ENCODE measurements at places on chromosomes 1 and 21.

DNA sequence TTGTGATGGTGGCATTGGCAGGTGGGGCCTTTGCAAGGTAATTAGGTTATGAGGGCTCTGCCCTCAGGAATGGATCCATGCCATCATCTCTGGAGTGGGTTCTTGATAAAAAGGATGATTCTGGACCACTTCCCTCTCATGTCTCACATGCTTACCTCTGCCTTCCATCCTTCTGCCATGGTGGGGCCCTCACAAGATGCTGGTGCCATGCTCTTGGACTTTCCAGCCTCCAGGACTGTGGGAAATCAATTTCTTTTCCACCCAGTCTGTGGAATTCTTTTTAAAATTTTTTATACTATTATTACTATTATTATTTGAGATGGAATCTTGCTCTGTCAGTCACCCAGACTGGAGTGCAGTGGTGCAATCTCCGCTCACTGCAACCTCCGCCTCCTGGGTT lies 57.3 kb downstream of the ACBD3 start:
- no peak for DNase-seq

GRCh38 chr1:31900790-31901189 lies 37.4 kb downstream of the PTP4A2 start:
- DNase-seq, result no peak

DNA sequence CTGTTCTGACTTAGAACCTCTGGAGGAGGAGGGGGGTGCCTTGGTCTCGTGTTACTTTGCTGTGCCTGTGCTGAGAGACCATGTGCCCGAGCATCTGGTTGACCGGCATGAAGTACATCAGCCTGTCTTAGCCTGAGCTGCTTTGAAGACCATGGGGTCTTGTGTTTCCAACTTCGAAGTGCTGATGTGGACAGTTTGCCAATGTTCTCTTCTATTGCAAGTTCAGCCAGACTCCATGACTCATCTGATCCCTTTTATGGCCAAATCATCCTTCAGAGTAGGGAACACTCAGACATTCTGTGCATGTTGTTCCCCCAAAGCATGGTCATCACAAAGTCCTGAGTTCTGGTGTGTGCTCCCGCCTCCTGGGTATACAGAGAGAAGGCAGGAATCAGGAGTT lies 6.0 kb upstream of the PLA2G2C start:
- no peak for DNase-seq

- no peak for DNase-seq
Measured at GRCh38 chr1:106960412-106960811, 96.1 kb upstream of the PRMT6 start.

- DNase-seq, result no peak
Measured at GRCh38 chr1:184416946-184417345, 30.1 kb downstream of the C1orf21 start.

DNA sequence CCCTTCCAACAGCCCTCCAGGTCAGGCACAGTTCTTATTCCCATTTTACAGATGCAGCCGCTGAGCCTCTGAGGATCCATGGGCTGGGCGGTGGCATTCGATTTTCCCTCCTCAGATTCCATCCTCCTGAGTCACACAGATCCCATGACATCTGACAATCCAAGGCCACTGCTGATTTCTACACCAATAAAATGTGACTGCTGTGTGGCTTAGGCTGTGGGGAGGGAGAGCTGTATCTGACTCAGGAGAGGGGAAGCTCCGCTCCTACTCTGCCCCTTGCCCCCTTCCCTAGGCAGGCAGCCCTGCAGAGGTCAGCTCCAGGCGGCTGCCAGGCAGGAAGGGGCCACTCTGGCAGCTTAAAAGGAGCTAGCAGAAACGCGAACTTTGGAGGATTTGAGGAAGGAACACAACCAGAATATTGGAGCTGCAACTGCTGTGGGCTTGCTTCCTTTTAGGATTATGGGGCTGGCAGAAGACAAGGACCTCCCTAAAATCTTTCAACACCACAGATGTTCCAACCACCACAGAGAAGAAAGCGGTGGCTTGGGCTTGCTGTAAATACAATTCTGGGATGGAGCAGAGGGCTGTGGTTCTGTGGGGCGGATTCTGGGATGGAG lies 50.0 kb downstream of the MRPL37 start:
- DNase-seq, result no peak

GRCh38 chr21:42499444-42500112 lies 3.6 kb upstream of the RSPH1 start:
- no peak for DNase-seq

DNA sequence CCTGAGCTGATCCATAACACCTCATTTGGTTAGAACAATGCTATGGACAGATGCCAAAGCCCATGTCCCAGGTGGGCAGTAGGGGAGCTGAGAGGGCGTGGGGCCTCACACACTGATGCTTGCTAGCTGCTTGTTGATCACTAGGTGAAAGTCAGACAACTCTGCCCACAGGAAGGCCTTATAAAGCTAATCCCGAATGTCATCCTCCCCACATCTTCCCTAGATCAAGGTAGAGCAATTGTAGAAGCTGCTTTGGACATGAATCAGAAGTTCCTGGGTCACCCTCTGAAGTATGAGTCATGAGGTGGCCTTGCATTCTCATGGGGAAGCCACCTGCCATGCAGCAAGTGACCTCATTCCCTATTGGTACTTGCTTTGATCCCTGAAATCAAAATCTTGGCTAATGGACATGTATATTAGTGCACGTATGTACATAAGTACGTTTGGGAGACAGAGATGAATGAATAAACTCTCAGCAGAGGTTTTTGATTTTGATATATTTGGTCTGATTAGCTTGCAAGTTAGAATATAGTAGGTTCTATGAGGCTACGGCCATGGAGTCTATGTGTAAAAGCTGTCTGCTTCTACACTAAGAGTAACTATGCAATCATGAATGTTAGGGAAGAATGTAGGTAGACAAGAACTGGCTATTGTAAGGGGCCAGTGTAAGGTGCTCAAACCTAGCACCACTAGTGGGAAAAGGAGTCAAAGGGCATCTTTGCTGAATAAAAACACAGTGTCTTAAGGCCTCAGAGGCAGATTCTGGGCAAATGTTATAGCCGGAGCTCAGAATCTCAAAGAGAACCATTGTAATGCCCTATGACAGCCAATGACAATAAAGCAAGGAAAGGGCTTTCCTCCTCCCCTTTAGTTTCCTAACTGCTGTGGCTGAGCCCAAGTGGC lies 52.6 kb downstream of the ABCA4 start:
- DNase-seq, result no peak

DNA sequence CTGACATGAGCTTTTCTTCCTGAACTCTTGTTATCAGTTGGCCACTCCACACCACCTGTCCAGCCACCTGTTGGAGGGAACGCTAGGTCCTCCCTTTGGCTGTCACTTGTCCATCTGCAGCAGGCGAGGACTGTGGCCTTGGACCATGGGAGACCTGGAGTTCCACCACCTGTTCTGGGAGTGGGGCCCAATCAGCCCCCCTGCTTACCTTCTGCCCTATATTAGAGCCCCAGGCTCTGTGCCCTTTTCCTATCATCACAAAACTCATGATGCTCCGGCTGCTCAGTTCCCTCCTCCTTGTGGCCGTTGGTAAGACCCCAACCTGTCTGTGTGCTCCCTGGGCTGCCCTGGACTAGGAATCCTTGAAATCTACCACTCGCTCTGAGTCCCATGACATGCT lies at the start of gene CELA3A:
Gene CELA3A, plus strand, starts transcription at position 249 of the 400 bp plus-strand sequence. Its CDS starts 18 bp downstream, at position 267.
- DNase-seq, result no peak

DNA sequence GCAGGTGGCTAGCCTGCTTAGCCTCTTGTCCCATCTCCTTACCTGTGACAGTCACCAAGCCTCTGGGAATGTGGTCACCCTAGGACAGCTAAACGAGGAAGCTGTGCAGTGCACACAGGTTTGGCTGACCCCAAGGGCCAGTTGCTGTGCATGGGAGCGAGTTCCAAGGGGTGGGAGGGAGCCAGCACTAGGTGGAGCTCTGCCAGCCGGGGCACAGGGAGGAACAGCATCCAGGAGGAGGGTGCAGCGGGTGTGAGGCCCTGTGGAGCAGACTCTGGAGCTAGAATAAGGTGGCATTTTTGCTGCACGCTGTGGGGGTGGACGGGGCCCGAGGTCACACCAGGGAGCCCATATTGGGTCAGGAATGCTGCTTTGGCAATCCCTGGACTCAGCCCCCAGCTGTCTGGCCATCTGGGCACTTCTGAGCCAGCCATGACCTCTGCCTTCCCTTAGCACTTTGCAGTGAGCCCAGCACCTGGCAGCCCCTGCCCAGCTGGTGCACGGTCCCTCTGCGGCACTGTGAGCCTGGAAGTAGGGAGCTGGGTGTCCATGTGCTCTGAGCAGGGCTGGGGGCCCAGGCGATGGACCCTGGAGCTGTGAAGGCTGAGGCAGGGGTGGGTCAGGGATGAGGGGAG lies 8.7 kb downstream of the PDXK start:
- no peak for DNase-seq

DNA sequence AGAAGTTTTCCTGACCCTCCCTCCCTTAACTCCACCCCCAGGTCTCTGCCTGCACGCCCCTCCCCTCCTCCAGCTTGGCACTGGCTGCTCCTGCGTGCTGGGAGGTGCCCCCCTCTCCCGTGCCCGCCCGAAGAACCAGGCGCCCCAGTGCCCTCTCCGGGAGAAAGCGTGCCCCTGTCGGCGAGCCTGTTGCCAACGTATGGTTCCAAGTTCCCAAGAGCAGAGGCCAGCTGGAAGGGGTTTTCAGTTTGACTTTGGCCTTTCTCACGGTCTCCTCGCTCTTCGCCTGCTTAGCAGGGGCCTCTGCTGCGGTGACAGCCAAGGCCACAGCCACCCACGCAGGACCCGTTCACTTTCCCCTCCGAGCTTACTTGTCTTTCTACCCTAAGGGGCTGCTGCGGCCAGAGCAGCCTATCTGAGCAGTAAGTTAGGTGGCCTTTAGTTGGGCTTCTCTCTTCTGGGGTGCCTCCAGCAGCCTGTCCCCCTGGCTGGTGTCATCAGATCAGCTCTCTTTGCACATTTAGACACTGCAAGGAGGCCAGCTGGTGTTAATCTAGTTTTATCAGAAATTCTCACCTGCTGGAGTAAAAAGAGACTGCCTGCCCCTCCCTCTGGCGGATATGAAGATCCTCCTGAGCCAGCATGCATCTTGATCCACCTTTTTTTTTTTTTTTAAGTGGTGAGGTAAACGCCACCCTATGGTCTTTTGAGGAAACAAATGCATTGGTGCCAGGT lies 1.5 kb downstream of the STUM start:
- DNase-seq, result no peak

DNA sequence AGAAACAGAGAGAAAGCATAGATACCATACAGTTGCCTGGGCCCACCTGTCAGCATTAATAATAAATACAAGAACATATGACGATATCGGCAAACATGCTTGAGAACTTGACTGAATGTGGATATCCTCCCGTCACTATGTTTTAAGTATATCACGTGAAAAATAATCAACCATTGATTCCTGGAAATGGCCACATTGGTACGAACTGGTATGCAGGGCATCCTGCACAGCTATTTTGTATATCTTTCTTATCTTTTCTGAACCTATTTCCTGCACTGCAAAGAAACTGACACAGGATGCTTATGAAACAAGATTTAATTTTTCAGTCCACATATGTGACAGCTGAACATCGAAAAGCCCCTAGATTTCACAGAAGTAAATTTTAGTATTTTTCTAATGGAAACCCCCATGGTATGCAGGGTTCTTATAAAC lies 22.8 kb upstream of the RGS1 start:
- no peak for DNase-seq

Data from RWPE2 (cell line).